ENCODE measurements at places on chromosomes 2 and 18.

DNA sequence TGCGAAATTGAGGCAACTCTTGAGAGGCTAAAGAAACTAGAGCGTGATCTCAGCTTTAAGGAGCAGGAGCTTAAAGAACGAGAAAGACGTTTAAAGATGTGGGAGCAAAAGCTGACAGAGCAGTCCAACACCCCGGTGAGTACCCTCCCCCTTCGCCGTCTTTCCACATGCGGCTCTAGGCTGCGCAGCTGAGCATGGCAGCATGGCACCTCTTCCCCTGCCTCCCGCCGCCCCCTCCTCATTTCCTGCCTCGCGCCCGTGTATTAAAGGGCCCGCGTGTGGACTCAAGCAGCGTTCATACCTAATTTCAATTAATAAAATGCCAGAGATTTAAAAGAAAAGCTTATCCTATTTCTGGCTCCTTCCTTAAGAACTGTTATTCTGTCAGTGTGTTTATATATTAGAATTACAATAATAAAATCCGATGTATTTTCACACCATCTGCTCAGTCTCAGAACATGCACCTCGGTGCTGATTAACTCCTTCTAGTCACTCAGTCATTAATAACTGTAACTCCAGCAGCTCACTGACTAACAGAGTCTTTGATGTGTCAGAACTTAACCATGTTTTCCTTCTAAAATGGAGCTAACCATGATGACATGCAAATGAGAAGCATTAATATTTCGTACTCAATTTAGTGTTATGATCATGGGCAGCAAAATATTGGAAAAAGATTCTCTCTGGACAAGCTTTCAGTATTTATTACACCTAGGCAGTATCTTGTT, 137.4 kb upstream of the CDCA7 start:
- DNase-seq: no peak

DNA sequence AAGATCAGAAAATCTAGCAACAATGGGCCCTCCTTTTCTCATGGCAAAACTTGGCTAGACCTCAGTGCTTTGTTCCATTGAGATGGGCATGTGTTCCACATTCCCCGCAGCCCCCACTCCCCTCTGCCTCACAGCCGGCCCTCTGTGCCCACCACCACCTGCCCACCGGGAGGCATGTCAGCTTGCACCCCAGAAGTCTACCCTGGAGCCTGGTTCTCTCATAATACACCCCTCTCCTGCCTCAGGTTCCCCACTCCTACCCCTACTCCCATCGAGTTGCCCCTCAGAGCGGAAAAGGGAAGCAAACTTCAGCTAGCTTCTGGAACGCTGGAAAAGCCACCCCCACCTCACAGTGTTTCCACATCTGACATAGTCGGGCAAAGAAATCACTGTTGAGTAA, 219.0 kb downstream of the ANAPC1 start:
- no peak for DNase-seq

DNA sequence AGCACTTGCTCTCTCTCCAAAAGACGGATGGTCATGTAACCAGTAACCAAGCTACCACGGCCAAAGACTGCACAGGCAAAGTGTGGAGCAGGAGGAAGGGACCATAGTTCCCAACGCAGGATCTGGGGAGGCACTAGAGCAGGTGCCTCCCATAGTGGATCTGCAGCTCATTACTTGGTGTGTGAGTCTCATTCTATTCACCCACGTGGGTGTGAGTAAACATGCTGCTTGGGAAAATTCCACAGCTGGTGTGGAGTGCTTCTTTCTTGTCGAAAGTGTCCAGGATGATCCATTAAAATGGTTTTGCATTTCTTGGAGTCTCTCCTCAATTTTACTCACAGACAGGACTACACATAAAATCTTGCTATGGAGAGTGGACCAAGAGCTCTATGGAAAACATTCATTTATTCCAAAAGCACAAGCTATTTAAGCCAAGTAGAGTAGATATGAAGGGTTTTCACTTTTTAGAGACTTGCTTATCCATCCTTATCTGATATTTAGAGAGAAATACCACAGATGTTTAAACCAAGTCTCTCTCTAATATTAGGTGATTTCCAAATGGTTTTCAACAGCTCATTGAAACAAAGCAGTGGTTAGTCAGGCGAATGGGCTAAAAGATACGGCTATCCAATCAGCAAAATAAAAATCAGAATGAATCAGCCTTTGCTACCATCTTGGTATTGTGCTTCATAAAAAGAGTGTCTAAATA, 104.3 kb upstream of the CCDC195 start:
- no peak for DNase-seq

- DNase-seq: no peak
Measured at GRCh38 chr18:43720041-43720440, 442.8 kb upstream of the SYT4 start.

GRCh38 chr2:54941248-54941984, 108.8 kb downstream of the RTN4 start:
- no peak for DNase-seq

DNA sequence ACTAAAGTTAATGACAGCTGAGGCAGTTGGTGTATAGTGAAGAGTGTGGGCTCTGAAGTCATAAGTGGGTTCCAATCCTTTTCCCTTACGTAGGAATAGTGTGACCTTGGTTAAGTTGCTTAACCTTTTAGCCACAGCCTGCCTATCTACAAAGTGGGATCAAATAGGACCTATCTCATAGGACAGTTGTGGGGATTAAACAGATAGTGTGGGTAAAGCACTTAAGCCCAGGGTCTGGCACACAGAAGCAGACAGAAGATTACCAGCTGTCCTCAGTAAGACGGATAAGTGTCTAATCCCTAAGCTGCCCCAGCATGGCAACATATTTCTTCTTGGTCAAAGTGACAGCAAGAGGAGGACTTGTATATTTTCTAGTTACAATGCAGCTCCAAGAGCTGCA, 28.2 kb downstream of the UBE2F start:
- DNase-seq: no peak

Data from left kidney (tissue), 8 donors.